ENCODE measurements at places on chromosomes 12 and 14.

GRCh38 chr14:31726337-31726736, 165.1 kb downstream of the NUBPL start:
- DNase-seq: no peak

GRCh38 chr12:120536064-120536791, 2.1 kb downstream of the RNF10 start:
- DNase-seq: no peak

DNA sequence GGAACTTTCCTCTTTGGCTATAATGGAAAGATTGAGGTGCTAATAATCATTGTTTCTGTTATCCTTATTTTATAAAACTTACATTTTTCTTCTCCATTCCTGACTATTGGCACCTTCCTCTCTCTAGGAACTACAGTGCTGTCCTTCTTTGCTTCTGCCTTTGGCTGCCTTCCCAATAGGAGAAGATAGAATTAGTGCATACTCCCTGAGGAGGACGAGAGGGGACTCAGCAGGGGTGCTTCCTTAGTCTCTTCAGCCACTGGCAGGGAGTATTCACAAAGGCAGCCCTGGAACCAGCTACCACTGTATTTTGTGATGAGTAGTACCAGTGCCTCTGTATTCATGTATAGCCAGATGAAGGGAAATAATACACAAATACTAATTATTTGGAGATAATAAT, 208.5 kb downstream of the FOXG1 start:
- no peak for DNase-seq

- no peak for DNase-seq
These were observed 15.4 kb downstream of the SPTB start for GRCh38 chr14:64864258-64864657.

DNA sequence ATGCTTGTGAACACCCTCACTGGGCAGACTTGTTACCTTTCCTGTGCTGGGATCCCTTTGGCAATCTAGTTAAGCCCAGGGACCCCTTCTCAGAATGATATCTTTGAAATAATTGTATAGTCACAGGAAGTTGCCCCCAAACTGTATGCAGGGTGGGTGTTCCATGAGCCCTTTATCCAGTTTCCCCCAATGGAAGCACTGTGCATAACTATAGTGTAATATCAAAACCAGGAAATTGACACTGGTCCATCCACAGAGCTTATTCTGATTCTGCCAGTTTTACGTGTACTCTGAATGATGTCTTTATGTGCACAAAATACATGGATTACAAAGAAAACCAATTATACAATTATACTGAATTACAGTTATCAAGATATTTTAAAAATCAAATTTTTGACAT, 24.2 kb downstream of the NGB start:
- DNase-seq: no peak

DNA sequence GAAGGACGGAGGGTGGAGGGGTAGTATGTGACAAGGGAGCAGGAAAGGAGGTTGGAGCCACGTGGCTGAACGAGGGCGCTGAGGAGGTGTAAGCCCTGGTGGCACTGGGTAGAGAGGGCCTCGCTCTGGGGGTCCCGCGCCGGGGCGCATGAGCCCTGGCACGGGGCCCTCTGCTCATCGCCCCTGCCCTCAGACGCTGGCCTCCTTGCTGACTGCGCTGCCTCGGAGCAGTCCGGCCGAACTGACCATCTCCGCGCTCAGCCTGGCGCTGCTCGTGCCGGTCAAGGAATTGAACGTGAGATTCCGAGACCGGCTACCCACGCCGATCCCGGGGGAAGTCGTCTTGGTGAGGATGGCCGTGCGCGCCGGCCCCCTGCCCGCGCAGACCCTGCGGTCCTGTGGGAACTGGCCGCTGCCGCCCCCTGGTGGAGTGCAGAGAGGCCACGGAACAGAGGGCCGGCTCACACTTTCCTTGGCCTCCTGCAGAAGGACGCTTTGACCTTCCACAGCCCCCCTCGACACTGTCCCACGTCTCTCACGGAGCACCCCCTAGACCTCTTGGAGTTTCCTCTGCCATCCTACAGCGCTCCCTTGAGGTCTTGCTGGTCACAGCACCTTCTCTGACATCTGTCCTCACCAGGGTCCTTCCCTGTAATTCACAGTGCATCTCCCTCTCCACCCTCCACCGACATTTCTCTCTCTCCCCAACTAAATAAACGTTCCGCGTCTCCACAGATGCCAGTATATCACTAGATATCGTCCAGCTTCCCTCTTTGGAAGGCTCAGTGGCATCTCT, 10.5 kb downstream of the ARHGEF25 start:
- peak; percentile 16 for DNase-seq

DNA sequence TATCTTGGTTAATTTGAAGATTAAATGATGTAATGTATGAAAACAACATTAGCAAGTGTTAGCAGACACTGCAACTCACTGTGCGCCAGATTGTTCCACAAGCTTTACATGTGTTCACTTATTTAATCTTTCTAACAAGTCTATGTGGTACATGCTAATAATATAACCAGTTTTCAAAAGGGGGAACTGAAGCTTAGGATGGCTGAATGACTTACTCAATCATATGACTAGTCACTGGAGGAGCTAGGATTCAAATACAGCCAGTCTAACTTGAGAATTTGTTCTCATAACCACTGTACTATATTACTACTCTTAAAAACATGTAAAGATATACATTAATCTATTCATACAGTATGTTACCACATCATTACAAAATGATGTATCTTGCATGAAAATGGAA, 60.5 kb upstream of the LRIG3 start:
- DNase-seq: no peak

DNA sequence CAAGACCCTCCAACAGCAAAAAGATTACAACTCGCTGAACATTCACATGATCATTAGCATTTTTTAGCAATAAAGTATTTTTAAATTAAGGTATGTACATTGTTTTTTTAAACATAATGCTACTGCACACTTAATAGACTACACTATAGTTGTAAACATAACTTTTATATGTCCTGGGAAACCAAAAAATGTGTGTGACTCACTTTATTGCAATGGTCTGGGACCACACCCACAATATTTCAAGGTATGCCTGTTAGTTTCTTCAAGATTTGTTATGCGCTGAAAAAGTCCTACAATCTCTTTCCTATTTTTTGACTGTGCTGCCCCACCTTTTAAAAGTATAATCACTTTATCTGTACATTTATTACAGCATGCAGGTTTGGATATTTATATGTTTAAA, 30.4 kb upstream of the PCNX4 start:
- peak; percentile 15 for DNase-seq

DNA sequence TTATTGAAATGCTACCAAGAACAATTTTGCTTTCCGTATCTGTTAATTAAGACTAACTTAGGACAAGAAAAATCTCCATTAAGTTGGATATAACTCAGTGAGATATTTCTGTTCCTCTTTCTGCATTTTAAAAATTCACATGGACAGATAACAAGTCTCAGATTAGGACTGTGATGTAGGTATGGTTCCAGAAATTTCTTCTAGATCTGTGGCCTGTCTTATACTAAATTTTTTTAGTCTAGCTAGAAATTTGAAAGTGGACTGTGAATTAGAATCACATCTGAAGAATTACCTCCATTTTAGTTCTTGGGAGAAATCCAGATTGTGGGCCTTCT, 41.6 kb downstream of the USP15 start:
- no peak for DNase-seq

DNA sequence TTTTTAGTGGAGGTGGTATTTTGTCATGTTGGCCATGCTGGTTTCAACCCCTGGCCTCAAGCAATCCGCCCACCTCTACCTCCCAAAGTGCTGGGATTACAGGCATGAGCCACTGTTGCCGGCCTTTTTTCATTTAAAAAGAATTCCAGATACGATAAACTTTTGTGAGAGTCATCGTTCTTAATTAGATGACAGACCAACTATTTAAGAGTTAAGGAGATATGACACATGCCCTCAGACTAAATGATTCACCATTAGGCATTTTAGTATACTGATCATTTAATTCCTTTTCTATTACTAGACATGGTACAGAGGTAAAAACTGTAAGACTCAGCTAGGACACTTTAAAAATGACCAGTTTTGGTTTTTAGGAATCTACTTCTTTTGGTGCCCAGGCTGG, 2.4 kb downstream of the ANKRD13A start:
- DNase-seq: peak; percentile 90

DNA sequence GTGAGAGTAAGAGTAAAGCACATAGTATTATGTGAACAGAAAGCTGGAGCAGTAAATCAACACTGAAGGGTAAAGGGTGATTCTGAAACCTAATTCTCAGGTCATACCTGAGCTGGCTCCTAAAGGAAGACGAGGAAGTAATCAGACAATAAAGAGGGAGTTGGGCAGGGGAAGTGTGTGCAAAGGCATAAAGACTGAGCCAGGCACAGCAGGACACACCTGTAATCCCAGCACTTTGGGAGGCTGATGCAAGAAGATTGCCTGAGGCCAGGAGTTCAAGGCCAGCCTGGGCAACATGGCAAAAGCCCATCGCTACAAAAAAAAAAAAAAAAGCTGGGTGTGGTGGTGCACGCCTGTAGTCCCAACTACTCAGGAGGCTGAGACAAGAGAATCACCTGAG, 9.6 kb downstream of the ARF3 start:
- no peak for DNase-seq

DNA sequence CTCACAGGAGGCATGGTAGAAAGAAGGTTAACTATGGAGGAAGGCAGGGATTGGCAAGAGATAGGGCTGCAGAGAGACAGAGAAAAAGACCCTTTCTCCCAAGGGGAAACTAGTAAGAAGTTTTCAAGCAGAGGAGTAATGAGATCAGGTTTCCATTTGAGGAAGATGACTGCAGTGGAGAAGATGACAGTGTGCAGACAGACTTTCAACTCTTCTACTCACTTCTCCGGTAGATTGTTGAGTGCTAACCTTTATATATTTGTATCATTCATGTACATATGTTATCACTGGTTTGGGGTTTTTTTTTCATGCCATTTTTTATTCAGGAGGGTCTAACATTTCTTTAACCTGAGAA, 5.9 kb upstream of the B3GNT4 start:
- no peak for DNase-seq

GRCh38 chr12:92439420-92439805, 263.4 kb upstream of the PLEKHG7 start:
- peak; percentile 87 for DNase-seq

- no peak for DNase-seq
These were observed 289.8 kb upstream of the RTL1 start for GRCh38 chr14:101193106-101193844.

DNA sequence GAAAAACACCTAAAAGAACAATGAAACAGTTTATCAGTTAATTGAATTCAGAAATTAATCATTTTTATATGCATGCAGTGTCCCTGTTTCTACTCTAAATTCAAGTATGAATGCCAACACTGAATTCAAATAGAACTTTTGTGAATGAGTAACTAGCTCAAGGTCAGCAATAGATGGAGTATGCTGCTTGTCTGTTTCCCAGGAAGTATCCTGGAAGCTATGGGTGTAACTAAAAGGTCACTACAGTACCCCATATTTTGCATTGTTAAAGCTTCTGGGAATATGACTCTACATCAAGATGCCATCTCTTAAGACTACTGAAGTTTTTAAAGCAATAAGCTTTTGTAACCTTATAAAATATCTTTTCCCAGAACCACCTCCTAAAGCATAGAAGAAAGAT, 681.4 kb upstream of the FBXO33 start:
- DNase-seq: no peak

DNA sequence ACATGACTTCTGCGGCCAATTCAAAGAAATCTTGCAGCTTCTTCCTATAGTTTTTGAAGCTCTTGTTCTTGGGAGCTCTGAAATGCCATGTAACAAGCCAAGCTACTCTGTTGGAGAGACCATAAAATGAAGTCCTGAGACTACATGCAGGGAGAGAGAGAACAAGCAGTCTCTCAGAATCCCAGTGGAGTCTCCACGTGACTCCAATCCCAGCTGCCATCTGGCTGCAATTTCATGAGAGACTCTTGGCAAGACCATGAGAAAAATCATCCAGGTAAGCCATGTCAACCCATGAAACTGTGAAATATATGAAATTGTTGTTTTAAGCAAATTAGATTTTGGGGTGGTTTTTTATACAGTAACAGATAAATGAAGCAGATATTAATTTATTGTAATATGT, 54.4 kb downstream of the KLRG1 start:
- DNase-seq: no peak

- DNase-seq: peak; percentile 66
These were observed 49.2 kb downstream of the FBXL14 start for GRCh38 chr12:1544996-1545700.

DNA sequence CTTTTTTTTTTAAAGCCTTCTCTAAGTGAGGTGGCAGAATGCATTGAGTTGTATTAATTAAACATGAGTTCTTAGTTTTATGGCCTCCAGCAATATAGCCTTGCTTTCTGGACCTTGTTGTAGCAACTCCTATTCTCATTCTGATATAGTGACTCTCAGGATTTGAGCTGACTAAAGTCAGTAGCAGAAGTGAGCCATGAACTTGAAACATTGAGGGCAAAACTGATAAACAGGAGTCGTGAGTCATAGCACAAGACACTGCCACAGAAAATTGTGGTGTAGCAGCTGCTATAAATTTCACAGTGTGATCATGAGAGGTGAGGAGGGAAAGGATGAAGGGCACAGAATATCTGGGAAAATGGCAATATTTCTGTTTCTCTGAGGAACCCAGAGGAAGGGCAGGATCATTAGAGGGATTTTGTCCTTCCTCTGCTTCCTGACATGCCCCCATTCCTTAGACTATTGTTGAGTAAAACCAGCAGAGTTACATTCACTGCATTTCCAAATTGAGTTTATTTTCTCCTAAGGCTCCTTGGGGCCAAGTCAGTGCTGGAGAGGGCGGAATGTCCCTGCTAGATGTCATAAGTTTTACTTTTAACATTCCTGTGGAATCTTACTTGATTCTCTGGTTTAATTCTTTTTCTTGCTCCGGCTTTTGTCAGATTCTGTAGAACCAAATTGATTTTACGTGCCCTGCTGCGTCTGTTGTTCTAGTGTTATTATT, 7.5 kb downstream of the KLRG1 start:
- peak; percentile 41 for DNase-seq

DNA sequence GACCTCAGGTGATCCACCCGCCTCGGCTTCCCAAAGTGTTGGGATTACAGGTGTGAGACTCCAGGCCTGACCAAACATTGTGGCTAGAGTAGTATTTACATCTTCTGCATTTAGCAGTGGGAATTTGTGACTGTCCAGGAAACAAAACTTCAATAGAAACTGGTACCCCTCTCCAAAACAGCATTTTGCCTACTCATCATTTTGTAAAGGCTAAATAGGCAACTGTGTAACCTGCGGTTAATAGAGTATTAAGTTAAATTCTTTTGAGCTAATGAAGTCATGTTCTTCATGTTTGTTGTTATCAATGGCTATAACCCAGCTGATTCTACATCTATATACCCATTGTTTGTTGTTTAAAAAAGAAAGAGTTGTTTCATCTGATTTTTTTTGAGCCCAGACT, 8.1 kb downstream of the CMAS start:
- no peak for DNase-seq

- no peak for DNase-seq
These were observed 307.0 kb downstream of the PCNX1 start for GRCh38 chr14:71214241-71214640.

DNA sequence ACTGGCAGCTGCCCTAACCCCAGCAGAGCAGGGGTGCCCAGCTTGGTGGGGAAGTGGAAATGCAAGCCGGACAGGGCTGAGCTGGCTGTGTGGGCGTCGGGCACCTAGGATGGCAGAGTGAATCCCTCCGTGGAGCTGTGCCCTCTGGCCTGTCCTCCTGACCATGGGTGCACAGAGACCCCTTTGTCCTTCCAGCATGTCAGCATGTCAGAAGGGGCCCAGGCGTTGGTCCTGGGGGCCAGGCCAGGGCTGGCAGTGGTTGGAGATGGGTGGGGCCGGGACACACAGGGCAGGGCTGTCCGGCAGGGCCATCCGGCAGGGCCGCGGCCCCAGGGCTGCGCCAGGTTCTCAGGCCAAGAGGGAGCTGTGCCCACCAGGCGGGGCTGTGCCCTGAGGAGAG, 8.8 kb upstream of the TEX22 start:
- no peak for DNase-seq

GRCh38 chr12:1047898-1048660, 57.1 kb downstream of the ERC1 start:
- DNase-seq: peak; percentile 22

Data from fibroblast of mammary gland (primary cell).